ENCODE measurements at places on chromosomes 4 and X. TPM values are rescaled to one million over a fixed set of nuclear protein-coding genes. Genes with fewer than 3 reads are reported as not detected.

Gene DCAF16
- total RNA-seq: 24.3 TPM

Gene UGT2B17
- 0.46 TPM for total RNA-seq

Gene MTTP
- total RNA-seq: 0.40 TPM

Gene CTAG1A
- total RNA-seq: not detected

Gene RASSF6
- 2.7 TPM for total RNA-seq

Gene SHROOM2
- 15.5 TPM for total RNA-seq

Gene LRCH2
- 15.1 TPM for total RNA-seq

Gene TCEAL6
- total RNA-seq: not detected

Gene RAB39B
- 0.83 TPM for total RNA-seq

Gene SPANXN3
- total RNA-seq: not detected

Gene UGT2B11
- total RNA-seq: not detected

Gene KLF8
- 33.1 TPM for total RNA-seq

Gene TRO
- total RNA-seq: 4.2 TPM

Gene SULT1E1
- total RNA-seq: 3.2 TPM

Gene VEGFC
- 22.5 TPM for total RNA-seq

Gene TBC1D1
- 53.4 TPM for total RNA-seq

Data from lung (tissue), 17 donors.